ENCODE measurements at places on chromosomes 12 and 14.
A peak's percentile ranks its signal among the peaks of the same experiment; 100 is the strongest.

GRCh38 chr14:37422319-37422718, 172.7 kb downstream of the FOXA1 start:
- DNase-seq: no peak

- no peak for DNase-seq
These were observed 73.8 kb upstream of the DCN start for GRCh38 chr12:91256411-91256810.

DNA sequence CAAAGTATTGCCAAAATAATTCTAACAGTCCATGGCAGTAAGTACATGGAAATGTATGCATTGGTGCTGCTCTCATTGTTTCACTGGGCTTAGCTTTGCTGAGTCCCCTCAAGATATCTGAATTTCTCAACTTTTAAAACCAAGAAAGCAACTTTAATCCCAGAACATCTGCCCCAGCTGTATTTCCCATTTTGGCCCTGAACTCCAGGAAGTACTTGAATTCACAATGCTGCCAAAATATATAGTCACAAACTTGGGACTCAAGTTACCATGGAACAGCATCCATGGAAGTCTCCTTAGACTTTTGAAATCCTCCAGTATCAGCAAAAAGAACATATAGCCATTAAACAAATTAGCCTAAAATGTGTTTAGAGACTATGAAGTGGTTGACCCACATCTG, 78.5 kb upstream of the FLRT2 start:
- no peak for DNase-seq

DNA sequence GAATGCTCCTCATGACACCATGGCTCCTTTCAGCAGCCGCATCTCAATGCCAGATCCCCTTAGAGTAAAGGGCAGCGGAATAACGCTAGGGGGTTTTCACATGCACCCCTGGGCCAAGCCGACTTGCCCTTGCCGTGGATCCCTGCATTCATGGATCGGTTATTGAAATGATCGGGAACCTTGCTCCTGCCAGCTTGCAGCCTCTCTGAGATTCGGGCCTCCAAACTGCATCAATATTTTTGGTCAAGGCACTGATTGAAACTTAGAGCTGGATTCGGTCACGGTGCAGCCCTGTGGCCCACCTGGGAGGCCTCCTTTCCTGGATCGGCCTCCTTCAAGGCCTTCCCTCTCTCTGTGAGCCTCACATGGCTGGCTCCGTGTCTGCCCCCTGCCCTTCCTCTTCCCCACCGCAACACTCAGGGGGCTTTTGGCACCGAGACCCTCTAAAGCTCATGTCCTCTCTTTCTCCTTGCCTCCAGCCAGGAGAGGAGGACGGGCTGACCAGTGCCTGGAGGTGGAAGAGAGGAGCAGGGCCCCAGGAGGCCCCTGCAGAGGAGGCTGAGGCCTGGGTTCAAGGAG, 1.8 kb downstream of the PTPN6 start:
- peak; percentile 37 for DNase-seq

DNA sequence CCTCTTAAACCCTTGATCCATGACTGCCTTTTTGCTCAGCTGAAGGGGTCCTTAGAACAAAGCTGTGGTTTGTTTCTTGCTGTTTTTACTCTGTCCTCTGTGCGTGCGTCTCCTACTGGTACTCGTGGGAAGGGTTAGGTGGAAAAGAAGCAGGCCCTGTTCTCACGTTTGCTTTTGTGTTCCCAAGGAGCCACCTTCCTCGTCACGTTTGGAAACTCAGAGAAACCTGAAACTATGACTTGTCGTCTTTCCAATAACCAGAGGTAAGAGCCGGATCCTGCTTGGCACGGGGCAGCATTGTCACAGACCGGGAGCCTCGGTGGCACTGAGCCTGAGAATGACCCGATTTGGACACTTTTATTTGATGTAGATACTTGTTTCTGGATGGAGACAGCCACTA, 13.1 kb downstream of the ZFYVE21 start:
- no peak for DNase-seq

GRCh38 chr14:105322791-105323556, 8.4 kb downstream of the PACS2 start:
- DNase-seq: no peak

DNA sequence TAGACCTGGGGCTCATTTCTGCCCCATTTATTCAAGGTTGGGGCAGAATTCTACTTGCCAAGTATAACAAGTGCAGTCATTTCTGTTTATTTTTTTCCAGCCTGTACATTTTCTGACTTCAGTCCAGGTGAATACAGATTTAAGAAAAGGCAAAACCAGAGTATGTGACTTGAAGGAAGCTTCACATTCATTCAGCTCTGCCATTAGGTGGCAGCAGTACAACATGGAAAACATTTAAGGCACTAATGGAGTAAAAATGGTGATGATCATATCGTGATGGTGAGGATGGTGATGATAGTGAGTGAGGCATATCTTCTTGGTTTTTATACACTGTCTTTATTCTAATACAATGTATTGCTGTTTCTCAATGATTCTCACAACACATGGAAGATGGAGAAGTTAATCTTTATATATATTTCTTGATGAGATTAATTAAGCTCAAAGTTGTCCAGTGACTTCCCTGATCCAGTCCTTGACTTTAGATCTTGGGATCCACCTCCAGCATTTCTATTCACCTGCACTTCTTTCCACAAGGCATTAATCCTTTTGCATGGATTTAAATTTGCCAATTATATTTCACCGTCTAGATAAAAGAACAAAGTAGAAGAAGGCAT, 176.7 kb upstream of the SEL1L start:
- DNase-seq: no peak

DNA sequence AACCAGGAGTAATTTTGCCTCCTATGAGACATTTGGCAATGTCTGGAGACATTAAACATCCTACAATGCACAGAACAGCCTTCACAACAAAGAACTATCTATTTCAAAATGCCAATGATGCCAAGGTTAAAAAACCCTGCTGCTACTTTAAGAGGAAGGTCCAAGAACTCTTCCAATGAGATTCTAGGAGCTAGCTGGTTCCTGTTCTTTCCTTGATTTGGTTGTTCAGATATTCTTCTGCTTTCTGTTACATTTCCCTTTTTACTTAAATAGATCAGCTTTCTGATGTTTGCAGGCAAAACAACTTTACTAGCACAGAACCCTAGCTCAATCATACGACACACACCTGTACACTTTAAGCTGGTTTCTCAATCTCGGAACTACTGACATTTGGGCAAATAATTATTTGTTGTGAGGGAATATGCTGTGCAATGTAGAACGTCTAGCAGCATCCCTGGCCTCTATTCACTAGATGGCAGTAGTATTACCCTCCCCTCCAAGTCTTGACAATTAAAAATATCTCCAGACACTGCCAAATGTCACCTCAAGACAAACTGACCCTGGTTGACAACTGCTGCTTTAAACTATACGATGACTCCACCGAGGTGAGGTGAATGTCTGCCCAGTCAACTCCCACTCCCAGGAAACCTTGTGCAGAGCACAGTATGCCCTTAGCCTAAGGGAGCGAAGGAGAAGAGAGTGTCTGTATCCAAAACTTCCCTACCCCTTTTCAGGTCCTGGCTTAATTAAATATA, 4.4 kb downstream of the BLTP3B start:
- DNase-seq: no peak

DNA sequence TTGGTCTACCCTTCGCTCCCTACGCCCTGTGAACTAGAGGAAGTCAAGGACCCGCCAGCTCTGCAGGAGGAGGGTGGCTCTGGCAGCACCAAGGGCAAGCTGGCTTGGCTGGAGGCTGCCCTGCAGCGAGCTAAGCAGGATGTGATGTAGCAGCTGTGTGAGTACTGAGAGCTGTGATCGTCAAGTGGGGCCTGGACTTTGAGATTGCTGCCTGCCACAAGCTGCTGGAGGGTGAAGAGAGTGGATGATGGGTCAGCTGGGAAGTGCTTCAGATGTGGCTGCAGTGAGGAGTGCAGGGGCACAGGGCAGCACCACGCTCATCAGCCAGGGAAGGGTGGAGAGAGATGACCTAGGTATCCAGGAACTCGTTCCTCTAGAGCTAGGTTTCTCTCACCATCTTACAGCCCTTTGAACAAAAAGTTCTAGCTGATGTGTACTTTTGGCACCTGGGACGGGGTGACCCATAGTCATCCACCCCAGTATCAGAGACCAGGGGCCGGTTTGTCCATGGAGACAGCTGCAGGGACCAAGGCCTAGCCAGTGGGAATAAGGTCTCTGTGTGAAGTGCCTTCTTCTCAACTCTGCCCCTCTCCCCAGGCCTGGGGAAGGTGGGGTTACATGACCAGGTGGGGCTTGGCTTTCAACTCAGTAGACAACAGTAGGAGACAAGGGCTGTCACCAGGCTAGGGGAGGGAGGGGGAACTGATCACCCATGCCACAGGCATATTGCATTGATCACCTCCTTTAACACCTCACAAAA, 3.2 kb downstream of the KRT86 start:
- no peak for DNase-seq

GRCh38 chr12:132413931-132414588, 75.9 kb upstream of the FBRSL1 start:
- no peak for DNase-seq

DNA sequence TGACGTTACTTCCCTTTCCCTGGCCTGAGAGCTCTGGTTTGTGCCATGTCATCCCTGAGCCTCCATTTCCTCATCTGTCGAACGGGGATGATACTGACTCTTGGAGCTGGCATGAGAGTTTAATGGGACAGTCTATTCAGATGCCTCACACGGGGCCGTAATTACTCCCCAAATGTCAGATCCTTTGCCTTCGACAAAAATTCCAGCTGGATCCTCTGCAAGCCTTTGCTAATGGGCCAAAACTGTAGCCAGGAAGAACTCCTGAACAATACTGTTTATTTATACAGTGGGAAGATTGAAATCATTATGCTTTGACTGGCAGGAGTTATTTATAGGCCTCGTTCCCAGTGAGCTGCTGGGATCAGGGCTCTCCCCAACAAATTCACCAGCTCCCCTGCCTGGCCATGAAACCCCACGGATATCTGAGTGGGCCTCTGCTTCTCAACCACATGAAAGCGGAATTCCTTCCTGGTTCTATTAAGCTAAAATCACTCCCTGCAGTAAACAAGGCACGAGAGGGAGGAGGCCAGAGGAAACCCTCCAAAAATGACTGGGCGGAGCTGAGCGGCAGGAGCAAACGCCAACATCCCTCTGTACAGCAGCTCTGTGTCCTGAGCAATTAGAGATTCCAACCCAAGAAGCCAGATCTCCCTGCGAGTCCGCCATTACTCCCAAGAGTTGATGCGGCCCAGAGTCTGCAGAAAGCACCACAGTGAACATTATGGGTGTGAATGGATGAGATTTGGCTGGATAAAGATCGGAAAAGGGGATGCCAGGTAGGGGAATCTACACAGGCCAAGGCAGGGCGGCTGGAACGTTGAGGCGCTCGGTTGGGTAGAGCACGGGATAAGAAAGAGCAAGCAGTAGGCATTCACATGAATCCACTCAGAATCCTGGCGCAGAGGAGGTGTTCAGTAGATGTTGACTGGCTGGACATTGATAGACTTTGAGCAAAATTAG, 326.1 kb downstream of the BCL11B start:
- DNase-seq: no peak

- DNase-seq: no peak
These were observed 41.7 kb downstream of the LARP4 start for GRCh38 chr12:50442178-50442908.
